ENCODE measurements at places on chromosomes 12 and 14.

DNA sequence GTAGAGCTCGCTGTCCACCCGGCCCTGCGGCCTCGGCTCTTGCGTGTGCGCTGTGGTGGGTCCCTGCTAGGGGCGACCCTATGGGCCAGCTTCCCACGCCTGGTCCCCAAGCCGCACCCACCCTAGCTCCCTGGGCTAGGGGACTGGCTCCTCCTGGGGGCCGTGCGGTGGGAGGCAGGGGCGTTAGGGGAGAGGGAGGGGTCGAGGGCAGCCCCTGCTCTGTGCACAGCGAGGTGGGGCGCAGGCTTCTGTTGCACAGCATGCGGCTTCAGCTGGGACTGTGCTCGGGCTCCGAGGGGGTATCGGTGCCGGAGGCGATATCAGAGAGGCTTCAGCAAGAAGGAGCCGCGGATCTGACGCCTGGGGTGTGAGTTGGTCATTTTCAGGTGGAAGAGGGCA is 86.1 kb downstream of the ALG10 start:
- no peak for DNase-seq

- DNase-seq = no peak
These were observed 98.9 kb downstream of the EPS8 start for GRCh38 chr12:15690320-15690719.

- no peak for DNase-seq
These were observed 389.1 kb downstream of the GRIN2B start for GRCh38 chr12:13592063-13592942.

GRCh38 chr14:58571769-58572472 is 65.8 kb upstream of the DACT1 start:
- DNase-seq = peak; percentile 72

DNA sequence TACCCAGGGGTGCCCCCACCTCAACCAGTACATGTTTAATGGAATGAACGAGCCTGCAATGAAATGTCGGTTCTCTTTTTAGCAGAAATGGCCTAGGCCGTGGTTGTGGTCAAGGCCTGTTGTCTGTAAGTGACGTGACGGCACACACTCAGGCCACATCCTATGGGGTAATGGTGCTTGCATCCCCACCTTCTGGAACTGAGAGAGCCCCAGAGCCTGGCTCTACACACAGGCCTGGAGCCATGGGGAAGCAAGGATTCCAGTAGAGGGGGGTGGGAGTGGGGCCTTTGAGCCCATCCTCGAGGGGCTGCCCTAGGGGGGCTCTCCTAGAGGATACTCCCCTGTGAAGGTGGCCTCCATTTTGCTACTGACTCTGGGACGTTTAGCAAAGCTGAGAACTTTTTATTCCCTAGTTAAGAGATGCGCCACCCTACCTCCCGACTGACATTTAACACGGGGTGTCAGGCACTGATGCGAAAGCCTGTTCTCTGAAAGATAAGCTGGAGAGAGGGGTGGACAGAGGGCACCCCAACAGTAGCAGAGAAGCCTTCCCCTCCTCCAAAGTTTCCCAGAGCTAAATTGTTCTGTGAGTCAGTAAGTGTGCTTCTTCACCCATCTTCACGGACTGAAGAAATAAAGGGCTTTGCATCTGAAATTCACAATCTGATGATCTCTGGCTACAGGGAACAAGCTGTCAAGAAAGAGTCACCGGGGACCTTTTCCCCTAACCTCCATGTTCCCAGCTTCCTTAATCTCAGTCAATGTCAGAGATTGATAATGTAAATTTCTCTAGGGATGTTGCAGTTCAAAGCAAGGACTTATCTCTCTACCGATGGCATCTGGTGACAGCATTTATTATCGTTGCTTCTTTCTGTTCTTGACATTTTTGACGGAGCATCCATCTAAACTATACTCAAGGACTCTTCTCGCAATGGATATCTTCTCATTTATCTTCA is 6.8 kb downstream of the RIN3 start:
- no peak for DNase-seq

- no peak for DNase-seq
These were observed 34.2 kb downstream of the MANSC1 start for GRCh38 chr12:12315838-12316237.

DNA sequence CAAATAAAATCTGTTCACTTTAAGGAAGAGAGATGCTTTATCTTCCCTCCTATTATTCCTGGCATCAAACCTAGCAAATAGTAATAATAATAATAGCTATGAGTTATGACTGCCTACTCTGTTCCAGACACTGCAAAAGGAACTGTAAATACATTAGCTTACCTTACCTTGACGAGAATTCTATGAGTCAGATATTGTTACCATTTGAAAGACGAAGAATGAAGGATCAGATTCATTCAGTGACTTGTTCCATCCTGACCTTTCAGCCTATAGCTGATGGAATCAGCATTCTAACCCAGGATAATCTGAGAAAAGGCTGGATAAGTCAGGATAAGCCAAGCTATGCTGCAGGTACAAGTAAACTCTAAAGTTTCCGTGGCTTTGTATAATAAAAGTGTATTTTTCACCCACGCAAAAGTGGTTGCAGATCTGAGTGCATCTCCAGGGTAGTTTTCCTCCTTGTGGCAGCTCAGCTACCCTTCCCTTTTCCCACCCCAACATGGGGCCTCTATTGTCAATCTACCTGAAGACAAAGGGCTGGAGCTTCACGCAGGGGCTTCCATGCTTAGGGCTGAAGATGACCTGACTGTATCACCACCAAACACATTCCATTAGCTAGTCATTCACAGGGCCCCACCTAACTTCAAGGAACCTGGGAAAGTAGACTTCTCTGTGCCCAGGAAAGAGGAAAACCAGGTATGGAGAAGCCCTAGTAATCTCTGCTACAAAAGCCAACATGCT is 57.2 kb upstream of the CCND2 start:
- DNase-seq = no peak

GRCh38 chr12:31521964-31522363 is 69.0 kb downstream of the DENND5B start:
- DNase-seq = no peak

- no peak for DNase-seq
These were observed 4.8 kb upstream of the LGMN start for GRCh38 chr14:92753250-92753649.

DNA sequence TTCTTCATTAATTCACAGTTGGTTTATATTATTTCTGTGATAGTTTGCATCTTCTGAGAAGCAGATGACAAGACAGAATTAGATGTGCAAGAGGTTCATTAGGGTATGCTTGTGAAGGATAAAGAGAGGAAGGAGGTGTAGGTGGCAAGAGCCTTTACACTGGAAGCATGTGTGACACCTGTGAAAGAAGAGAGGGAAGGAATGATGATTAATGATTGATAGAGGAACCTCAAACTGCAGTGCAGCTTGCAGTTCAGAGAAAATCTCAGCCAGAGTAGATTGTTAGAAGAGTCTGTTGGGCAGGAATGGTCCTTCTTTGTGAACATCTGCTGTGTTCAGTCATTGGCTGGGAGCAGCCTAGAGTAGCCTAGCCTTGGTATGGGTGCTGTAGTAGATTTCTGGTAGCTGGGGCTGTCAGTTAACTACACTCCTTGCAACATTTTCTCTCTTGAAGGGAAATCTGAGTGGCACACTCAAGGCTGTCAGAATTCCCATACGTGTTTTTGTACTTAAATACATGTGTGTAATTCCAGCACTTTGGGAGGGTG is 9.0 kb downstream of the RCOR1 start:
- no peak for DNase-seq

- DNase-seq = peak; percentile 20
These were observed 18.6 kb downstream of the LGMN start for GRCh38 chr14:92729634-92730358.

DNA sequence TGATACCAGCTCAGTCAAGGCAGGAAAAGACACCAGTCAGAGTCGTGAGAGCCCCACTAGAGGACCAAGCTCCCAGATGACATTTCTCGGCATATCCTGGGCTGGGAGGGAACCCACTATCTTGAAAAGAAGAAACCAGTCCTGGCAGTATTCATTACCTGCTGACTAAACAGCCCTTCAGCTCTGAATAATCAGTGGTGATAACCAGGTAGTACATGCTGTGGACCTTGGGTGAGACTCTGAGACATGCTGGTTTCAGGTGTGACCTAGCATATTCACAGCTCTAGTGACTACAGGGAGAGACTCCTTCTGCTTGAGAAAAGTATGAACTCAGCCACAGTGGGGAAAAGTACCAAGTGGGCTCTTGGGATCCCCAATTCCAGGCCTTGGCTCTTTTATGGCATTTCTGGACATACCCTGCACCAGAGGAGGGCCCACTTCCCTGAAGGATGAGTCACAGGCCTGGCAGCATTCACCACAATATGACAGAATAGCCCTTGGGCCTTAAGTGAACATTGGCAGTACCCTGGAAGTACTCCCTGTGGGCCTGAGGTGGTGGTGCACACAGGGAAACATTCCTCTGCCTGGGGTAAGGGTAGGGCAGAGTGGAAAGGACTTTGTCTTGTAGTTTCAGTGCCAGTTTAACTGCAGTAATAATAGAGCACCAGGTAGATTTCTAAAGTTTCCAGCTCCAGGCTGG is 82.6 kb upstream of the SLC38A4 start:
- no peak for DNase-seq

DNA sequence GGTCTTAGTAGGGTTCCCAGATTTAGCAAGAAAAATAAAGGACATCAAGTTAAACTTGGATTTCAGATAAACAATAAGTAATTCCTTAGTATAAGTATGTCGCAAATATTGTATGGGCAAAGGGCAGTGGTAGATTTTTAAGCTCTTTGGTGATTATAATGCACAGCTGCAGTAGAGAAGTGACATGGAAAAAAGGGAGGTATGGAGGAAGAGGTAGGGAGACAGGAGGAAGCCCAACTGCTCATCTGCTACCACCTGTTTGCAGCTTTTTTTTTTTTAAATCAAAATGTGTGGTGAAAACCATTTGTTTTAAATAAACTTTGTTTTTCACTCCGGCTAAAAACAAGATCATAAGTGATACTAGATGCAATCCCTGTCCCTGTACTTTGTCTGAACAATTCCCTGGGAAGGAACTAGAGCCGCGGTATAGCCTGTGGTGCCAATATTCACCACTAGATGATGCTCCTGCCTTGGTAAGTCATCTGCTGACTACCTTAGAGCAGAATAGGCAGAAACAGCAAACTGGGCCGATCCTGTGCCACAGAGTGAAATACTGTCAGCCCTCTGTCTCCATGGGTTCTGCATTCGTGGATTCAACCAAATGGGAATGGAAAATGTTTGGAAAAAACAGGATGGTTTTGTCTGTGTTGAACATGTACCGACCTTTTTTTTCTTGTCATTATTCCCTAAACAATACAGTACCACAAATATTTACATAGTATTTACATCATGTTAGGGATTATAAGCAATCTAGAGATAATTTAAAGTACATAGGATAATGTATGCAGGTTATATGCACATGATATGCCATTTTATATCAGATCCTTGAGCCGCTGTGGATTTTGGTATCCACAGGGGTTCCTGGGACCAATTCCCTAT is 62.4 kb upstream of the PLBD1 start:
- peak; percentile 53 for DNase-seq

GRCh38 chr12:25186038-25186787 is 8.7 kb downstream of the DNAI7 start:
- no peak for DNase-seq

DNA sequence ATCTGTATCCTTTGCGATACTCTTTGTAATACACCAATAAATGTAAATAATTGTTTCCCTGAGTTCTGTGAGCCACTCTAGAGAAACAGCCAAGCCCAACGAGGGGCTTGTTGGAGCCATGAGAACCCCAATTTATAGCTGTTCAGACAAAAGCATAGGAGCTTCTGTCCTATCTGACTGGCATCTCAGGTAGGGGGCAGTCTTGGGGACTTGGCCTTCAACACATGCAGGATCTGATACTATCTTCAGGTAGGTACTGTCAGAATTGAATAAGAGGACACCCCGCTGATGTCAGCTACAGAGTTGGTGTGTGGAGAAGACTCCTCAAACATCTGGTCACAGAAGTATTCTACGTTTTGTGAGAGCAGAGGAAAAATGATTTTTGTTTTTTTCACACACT is 25.3 kb downstream of the TXNDC16 start:
- no peak for DNase-seq

- no peak for DNase-seq
These were observed 11.5 kb downstream of the UBC start for GRCh38 chr12:124902916-124903315.

GRCh38 chr14:60332869-60333268 is 83.8 kb downstream of the PPM1A start:
- DNase-seq = no peak

- DNase-seq = no peak
These were observed 138.6 kb upstream of the TRHDE start for GRCh38 chr12:72133497-72134055.

DNA sequence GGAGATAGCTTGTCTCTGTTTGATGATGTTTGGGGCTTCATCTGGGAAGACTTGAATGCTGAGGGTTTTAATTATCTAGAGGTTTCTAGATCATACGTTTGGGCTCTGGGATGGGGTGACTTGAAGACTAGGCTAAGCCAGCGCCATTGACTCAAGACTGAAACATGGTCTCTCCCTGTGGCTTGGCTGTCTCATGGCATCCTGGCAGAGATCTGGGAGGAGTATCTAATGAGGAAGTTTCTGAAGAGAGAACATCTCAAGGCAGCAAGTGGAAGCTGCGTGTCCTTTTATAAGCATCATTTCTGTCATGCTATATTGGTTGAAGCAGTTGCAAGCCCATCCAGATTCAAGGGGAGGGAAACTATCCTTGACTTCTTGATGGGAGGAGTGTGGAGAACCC is 104.8 kb downstream of the UNC79 start:
- no peak for DNase-seq

DNA sequence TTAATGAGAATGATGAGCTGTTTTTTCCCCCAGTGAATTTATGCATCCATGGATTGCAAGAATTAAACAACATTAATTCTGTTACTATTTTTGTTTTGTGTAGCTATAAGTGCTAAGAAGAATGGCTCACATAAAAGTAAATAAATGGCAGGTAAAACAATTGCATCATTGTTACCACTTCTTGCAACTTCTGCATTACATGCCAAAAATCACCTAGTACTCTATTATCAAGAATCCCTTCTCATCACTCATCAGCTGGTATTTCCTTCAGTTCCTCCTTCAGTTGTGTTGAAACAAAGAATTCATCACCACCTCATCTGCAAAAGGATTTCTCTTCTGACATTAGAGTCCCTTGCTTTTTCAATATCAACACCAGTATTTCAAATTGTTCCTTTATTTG is 773 bp downstream of the A2M start:
- DNase-seq = no peak

DNA sequence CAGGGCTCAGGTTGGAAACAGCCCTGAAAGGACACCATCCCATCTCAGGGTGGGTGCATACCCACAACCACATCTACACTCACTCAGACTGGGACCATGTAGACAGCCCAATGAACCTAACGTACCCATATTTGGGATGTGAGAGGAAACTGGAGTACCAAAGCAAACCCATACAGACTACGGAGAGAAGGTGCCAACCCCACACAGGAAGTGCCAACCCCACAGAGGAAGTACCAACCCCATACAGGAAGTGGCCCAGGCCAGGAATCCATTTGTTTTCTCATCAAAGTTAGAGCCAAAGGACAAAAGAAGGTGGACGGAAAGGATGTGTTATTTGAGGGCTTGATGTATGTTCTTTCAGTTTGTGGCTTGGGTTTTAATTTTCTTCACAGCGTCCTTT is 19.5 kb upstream of the SPIC start:
- peak; percentile 8 for DNase-seq

- DNase-seq = no peak
These were observed 2.8 kb upstream of the TMEM229B start for GRCh38 chr14:67491285-67491684.

GRCh38 chr12:121295116-121295745 is 1.3 kb downstream of the CAMKK2 start:
- DNase-seq = peak; percentile 13

- DNase-seq = no peak
These were observed 75.3 kb downstream of the TMCC3 start for GRCh38 chr12:94575024-94575423.
